Stimulated activated CD4-positive, alpha-beta T cell treated with anti-CD3 and anti-CD28 coated beads, Interleukin-15, amount 100 ng/mL, for 48 hours (primary cell): ENCODE measurements at places on chromosomes 6 and 20.

DNA sequence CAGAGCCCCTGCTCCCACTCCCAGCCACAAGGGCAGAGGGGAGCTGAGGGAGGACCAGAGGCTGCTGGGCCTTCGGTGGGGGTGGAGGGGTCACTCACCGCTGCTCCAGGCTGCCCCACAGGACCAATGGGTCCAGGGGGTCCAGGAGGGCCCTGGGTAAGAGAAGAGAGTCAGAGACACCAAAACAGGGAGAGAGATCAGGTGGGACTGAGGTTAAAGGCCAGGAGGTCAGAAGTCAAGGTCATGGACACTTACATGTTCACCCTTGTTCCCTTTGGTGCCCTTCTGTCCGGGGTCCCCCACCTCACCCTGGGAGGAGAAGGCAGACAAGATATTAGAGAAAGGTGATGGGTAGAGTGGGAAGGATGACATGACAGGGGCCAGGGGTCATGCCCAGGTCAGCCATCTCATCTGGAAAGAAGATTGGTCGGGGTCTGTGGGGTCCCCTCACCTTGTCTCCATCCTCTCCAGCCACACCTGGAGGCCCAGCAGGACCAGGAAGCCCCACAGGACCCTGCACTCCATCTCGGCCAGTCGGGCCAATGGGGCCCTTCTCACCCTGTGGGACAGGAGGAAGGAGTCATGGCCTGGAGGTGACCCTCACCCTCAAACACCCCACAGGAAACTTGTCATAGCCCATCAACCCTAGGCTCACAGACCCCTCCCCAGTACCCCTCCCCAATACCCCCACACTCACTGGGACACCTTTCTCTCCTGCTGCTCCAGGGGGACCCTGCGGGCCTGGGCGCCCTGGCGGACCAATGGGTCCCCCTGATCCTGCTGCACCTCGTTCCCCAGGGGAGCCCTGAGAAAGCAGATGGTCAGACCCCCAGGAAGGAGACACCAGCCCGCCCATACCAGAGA, 21.0 kb downstream of the COL11A2 start:
- DNase-seq, result no peak

DNA sequence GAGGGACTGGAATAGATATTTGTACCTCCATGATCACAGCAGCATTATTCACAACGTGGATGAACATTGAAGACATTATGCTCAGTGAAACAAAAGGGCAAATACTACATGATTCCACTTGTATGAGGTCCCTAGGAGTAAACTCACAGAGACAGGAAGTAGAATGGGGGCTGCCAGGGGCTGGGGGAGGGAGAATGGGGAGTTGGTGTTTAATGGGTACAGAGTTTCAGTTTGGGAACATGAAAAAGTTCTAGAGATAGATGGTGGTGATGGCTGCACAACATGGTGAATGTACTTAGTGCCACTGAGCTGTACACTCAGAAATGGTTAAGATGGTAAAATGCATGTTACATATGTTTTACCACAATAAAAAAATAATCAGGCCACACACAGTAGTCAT, 164.3 kb upstream of the RREB1 start:
- DNase-seq, result no peak

- DNase-seq, result no peak
Observed at GRCh38 chr20:49478266-49478665, 4.2 kb downstream of the KCNB1 start.

- DNase-seq, result no peak
Observed at GRCh38 chr20:56911946-56912345, 282.8 kb downstream of the TFAP2C start.

- no peak for DNase-seq
Observed at GRCh38 chr6:45658400-45658799, 280.7 kb upstream of the SUPT3H start.
